ENCODE measurements at places on chromosomes 3 and 15.

GRCh38 chr15:100947760-100948429 lies 28.7 kb downstream of the LRRK1 start:
- no peak for DNase-seq

GRCh38 chr3:134328147-134328591 lies 46.1 kb downstream of the AMOTL2 start:
- DNase-seq: peak; percentile 79

GRCh38 chr3:154220462-154220861 lies 99.3 kb downstream of the ARHGEF26 start:
- no peak for DNase-seq

DNA sequence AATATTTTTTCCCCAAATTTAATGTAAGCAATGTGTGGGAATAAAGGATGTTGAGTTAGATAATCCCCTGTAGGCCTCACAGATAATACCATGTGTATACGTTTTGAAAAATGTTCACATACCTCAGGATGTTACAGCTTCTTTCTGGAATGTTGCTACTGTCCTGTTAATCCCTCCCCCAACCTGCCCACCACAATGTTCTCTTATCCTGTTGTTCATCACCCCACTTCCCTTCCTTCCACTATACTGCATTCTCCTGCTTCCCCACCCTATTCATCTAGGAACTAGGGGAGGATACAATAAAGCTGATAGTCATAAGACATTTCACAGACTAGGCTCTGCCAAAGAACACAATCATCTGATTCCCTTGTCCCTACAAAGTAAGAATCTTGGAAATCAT lies 92.1 kb downstream of the IGF2BP2 start:
- DNase-seq: peak; percentile 90

DNA sequence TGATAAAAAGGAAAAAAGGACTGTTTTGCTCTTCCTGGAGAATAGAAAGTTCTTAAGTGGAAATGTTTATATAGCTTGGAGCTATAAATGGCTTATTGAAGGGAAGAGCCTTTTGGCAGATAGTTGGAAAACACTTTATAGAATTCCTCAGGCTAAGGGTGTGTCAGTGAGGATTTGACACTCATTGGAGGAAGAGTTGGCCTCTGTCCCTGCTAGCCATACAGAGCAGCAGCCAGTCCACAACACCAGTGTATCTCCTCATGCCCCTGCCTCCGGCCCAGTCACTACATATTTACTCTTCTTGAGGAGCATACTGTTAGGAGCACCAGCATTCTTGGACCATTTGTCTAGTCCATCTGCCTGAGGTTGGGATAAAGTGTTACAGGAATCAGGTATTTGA lies 36.2 kb downstream of the KLHL18 start:
- no peak for DNase-seq

GRCh38 chr3:72065872-72066641 lies 281.1 kb upstream of the PROK2 start:
- DNase-seq: no peak

DNA sequence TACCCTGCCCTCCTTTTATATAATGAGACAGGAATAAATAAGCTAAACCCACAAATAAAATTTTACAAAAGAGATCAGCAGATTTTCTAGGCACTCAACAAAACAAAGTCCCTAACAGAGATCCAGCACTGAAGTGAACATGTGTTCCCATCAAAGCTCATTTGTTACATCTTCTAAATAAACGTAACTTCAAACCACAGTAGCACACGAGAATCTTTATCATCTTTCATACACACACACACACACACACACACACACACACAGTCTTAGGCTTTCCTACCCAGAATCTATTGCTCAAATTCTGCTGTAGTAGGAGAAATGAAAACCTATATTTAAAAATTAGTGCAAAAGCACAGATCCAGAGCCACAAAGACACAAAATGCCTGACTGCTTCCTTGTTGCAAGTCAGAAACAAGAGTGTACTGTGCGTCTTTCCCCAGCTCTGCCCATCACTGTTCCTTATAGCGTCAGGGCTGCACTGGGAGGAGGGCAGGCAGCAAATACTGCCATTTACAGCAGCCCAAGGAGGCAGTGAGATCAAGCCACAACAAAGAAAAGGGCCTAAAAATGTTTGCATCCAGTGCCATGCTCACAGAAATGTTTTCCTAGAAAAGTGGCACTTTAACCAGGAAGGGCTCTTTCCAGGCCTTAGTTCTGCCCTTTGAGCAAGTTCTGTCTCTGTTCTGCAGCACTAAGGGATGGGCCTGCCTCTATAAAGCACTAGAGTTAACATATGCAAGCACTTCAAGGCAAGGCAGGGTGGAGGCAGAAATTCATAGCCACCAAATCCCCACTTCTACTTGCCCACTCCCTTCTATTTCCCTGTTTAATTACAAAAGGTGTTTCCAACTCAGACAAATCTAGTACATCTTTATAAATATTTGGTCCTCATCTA lies 6.0 kb downstream of the IP6K1 start:
- no peak for DNase-seq

GRCh38 chr15:31320022-31320421 lies 6.6 kb upstream of the KLF13 start:
- DNase-seq: no peak

DNA sequence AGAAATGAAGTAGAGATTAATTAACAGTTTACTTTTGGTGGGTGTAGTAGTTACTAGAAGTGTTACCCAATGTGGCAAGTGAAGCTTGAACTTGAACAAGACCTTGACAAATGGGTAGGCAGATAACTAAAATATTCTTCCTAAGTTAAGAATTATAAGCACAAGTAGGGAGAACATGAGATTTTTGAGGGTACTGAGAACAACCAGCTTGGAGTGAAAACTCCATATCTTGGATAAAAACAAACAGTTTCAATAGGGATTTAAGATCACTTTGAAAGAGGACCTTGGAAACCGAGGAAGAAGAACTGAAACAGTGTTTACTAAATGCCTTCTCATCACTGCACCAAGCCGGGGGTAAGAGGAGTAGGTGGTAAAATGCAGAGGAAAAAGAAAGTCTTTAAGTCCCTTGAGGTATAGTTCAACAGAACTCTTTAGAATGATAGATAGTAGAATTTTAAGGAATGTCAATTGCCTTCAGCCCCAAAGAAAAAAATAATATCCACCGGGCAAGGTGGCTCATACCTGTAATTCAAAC lies 496.7 kb downstream of the NAALADL2 start:
- DNase-seq: no peak
